ENCODE measurements at places on chromosomes 4 and X. TPM values are rescaled to one million over a fixed set of nuclear protein-coding genes. Genes with fewer than 3 reads are reported as not detected.

The SNCA gene
- 98.6 TPM for total RNA-seq

The CXCL5 gene
- total RNA-seq = not detected

GRCh38 chr4:185280608-185281007 lies 71.2 kb downstream of the SNX25 start:
- DNase-seq = no peak

- no peak for DNase-seq
Measured at GRCh38 chr4:151093203-151093602, 6.2 kb upstream of the RPS3A start.

- DNase-seq = no peak
Measured at GRCh38 chr4:2805712-2806389, 13.0 kb downstream of the SH3BP2 start.

- DNase-seq = no peak
Measured at GRCh38 chrX:102883491-102883890, 53.6 kb upstream of the RAB40AL start.

DNA sequence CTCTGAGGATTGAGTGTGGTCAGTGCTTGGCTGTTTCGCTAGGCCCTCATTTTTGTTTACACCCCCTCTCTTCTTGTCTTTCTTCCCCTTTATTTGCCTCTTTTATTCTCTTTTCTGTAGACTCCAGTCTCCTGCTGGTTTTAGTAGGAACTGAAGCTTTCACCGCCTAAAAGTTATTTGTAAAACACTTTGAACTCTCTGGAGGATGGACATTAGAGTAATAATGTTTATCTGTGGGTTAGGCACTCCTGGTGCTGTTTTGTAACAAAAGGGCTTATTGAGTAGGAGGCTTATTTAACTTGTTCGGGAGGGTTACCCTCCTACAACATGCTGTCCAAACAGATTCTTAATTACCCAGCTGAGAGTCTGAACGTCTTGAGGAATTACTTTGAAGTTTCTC lies 1.6 kb upstream of the ARHGAP10 start:
- DNase-seq = no peak

DNA sequence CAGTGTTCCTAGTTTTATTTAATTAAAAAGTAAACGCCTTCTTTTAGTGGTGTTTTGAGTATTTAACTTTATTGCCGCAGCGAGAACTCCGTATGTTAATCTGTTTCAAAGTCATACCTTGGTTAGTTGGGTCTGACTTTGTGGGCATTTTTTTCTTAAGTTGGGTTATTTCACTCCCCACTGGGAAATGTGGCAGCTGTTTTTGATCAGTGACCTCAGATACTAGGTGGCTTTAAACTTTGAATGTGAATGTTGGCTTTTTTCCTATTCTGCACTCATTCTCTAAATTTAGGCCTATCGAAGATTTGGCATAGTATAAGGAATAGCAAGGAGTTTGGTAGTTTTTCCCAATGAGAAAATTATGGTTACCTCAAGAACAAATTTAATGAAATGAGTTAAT lies 85.9 kb downstream of the FIP1L1 start:
- DNase-seq = no peak

DNA sequence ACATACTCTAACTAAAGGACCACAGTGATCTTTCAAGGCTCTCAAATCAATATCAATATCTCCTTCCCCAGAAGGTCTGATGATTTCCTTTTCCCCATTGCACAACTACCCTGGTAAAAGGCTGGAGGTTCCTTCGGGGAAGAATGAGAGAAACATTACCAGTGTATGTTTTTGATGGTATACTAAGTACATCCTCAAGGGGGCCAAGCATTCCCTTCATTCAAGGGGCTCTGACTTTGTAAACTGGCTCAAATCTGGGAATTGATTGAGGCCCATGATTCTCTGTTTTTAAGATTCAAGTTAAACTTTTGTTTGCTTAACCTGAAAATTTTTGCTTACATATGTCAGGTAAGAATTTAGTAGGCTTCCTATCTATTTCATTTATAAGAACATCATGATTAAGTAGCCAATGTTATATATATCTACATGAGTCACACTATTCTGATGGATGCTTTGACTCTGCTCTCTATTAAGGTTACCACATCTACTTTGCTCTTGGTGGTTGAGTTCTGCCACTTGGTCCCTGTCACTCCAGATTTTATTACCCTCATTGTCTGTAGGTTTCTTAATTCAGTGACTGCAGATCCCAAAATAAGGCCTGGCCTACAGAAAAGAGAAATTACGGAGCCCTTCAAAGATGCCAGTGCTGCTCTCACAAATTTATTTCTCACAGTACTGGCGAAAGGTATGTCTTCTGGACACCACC lies 16.4 kb upstream of the GUCY1B1 start:
- DNase-seq = no peak

DNA sequence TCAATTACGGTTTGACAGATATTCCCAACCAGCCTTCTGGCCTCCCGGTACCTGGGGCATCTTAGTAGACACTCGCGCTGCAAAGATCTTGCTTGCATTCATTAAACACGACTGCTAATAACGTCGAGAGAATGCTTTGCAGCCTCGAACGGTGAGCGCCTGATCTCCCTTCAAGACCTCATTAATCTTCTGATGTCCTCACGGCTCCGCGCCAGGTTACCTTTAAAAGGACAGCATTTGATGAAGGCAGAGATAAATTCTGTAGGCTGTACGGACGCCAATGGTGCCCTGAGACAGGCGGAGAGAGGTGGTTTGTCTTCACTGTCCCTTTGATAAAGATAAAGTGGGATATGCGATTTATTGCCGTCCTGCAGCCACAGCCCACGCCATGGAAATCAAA lies 64.2 kb downstream of the SHOX start:
- DNase-seq = no peak

DNA sequence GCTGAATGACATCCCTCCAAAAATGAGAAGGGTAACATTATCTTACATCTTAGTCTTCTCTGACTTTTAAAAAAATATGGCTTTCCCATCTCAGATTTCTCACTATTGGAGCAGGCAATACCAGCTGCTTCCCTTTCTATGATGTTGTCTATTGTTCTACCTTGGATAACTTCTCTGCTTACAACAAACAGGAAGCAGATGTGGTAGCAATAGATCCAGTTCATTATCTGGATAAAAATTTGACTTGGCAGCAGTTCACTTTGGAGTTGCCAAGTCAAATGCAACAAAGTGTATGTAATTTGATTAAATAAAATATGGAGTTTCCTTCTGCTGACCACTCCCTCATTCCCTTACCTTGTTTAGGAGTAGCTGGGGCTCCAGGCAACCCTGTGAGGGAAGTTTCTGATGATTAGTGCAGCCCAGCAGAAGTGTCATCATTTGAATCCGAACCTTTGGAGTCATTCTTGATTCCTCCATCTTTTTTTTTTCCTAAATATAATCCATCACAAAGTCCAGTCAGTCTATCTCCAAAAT lies 72.0 kb upstream of the GPRIN3 start:
- DNase-seq = no peak

GRCh38 chr4:85780664-85781063 lies 305.7 kb downstream of the ARHGAP24 start:
- no peak for DNase-seq

- DNase-seq = no peak
Measured at GRCh38 chrX:136733613-136734012, 47.1 kb downstream of the ARHGEF6 start.

All from frontal cortex (tissue), 4 donors.